Inflammatory macrophage (primary cell): ENCODE measurements at places on chromosomes 4 and X.

DNA sequence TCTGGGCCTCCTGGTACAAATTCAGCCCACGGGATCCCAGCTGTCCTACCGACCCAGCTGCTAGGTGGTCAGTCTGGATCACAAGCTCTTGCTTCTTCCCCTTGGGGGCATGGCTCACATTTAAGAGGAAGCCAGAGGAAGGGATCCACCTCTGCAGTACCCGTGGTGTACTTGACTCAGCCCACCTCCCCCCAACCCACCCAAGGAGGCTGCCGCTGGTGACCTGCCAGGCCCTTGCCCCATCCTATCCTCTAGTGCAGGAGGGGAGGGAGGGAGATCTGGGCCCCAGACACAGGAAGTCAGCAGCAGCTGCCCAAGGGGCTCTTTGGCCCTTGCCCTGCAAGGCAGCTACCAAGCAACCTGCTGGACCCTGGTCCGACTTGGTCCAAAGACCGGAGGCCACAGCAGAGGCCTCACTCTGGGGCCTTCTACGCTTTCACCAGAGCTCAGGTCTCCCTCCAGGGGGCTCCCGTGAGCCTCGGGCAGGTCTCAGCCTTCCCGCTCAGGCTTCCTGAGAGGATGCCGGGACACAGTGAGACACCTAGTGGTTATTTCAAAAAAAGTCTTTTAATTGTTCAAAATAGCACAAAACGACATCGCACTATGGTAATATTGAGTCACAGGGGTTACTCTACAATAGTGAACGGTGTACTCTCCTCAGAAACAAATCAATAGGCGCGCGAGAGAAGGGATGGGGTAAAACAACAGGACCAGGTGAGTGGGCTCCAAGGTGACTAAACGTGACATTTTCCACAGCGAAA lies 2.7 kb upstream of the RENBP start:
- peak; percentile 79 for DNase-seq

GRCh38 chrX:24395775-24396174 lies 35.3 kb downstream of the SUPT20HL1 start:
- peak; percentile 64 for DNase-seq

- DNase-seq = no peak
Observed at GRCh38 chrX:2397229-2398063, 103.3 kb downstream of the DHRSX start.

- no peak for DNase-seq
Observed at GRCh38 chrX:53318766-53319353, 37.5 kb upstream of the IQSEC2 start.

GRCh38 chrX:73267979-73268378 lies 53.3 kb upstream of the NAP1L2 start:
- DNase-seq = no peak

DNA sequence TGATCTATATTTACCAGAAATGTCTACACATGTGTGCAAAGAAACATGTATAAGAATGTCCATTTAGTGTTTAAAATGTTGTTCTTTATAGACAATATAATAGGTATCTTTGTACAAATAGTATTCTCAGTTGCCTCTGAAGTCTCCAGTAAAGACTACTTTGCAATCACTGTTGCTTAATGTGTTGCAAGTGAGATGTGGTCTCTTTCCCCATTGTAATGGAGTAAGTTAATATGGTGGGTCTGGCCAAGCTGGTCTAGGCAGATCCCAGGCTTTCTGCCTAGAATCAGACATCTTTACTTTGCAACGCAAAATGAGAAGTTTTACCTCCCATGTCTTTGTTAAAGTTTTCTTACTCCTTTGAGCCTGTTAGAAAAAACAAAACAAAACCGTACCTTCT lies 144.8 kb downstream of the GABRA3 start:
- no peak for DNase-seq

DNA sequence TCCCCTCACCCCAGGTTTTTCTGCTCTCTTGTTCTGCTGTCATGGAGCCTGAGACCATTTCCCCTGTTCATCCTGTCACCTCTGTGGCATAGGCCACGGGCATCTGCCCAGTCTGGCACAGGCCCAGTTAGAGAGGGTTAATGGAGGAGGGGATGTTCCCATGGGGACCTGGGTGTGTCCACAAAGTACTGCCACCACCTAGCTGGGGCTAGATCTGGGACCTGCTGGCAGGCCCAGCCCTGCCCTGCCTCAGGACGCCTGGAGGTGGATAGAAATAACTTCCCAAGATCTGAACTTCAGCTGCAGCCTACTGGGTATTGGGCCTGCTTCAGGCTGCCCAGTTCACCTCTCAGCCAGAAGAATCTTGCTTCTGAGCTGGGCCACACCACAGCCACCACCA lies 13.5 kb downstream of the EFNB1 start:
- DNase-seq = no peak

- DNase-seq = no peak
Observed at GRCh38 chr4:80259012-80259411, 7.5 kb upstream of the FGF5 start.

GRCh38 chrX:112731793-112732192 lies 52.1 kb upstream of the LHFPL1 start:
- DNase-seq = no peak

DNA sequence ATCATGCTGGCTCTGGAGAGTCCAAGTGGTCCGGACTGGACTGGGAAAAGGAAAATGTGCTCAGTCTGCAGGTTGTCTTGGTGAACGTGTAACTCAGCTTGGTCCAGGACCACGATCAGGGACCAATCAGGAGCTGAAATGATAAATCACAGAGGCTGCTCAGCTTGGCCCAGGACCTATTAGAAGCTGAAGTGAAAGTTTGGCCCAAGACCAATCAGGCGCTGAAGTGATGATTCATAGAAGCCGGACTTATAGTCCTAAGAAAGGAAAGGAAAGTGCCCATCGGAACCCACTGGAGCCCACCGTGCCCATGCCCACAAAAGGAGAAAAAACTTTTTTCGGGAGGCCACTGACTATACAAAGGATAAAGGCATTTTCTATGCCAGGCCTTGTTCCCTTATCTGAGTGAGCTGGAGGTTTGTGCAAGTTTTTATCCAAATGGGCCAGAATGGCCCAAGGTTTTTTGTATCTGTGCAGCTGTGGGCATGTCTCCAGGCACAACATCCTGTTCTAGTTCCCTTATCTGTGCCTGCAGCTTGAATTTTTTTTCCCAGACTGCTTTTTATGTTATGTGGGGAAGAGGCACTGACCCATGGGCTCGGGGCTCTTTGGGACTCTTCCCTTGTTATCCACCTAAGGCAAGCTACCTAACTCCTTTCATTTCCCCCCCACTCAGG lies 194.4 kb downstream of the FAM133A start:
- DNase-seq = no peak

DNA sequence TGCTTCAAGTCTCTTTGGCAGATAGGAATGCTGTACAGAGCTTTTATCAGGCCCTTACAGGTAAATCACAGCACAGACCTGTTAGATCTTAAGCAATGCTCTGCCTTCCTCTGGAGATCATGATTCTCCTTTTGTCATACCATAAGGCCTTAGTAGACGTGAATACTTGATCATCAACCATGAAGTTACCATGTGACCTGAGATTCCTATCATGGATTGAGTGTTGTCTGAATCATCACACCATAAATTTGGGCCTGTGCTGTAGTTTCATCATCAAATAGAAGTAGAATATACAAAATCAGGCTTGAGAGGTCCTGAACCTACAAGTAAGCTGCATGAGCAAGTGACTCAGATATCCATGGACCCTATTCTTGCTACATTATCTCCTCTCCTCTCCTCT lies 466.8 kb upstream of the INTU start:
- no peak for DNase-seq
